ENCODE measurements at places on chromosomes 7 and 10.

DNA sequence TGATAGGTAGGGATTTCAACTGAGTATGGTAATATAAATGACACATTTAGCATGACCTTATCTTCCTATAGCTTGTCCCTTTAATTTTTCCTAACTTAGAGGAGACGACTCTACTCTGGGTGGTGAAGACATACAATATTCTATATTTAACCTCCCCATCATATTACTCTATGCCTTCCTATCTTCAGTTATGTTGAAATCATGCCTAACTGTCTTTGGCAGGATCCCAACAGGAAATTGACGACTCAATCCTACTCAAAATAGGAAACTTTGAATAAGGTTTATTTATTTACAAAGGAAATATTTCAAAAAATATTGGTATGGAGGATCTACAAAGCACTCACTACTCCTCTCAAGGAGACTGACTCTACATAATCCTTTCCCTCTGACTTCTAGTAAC, 24.1 kb upstream of the SEMA3A start:
- DNase-seq: no peak

DNA sequence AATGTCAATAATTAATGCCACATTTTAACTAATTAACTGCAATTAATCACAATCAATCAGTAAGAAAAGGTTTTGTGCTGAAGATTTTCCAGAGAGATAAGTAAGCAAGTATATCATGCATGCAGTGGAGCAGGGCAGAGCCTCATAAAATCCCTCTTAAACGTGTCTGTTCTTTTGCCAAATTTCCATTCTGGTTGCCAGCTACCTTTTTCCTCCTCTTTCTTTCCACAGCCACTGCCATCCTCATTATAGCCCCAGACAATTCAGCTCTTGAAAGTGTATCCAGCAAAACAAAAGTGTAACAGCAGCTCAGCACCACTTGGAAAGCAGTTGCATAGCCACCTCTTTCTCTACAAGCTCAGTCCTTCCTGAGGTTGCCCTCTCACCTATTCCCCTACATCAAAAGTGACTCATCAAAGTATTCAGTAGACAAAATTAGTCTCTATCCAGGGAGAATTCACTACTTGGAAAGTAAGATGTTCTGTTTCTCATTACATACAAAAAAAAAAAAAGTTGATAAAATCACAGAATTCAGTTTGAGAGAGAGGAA, 26.9 kb upstream of the EPHB6 start:
- no peak for DNase-seq

DNA sequence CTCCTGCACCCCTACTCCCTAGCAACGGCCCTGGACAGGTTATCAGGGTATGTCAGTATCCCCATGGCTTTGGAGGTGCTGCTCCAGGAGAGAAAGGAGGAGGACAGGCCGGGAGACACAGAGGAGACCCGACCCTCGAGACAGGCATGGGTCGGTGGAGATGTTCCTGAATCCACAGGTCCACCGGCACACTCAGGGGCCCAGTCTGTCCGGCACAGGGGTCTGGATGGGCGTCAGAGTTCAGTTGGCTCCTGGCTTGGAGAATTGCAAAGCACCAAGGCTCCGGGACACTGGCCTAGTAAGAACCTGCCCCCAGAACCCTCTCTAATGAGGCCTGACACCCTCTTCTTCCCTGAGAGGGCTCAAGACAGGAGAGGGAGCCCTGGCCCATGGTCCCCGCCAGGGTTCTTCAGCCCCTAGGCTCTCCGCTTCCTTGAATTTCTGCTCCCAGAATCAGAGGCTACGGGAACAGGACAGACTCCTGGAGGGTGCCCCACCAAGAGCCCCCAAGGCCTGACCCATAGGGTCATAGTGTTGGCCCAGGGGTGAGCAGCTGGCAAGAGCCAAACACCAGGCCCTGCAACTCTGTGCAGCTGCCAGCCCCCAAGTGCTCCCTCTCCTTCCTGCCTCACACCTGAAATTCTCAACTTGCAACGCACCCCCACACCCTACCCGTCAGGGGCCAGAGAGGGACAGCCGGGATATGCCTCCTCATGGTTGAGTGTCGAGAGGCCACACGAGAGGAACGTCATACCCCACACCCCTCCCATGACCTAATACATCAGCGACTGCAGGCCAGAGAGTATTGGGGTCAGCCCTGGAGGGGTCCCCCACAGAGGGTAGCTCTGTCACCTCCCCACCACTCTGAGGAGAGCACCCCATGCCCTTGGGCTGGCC, 5.5 kb upstream of the IRF5 start:
- DNase-seq: no peak

- no peak for DNase-seq
Measured at GRCh38 chr7:132547821-132548220, 28.4 kb downstream of the PLXNA4 start.

- no peak for DNase-seq
Measured at GRCh38 chr7:20861468-20861867, 74.8 kb upstream of the SP8 start.
